ENCODE measurements at places on chromosomes 5 and 9.

DNA sequence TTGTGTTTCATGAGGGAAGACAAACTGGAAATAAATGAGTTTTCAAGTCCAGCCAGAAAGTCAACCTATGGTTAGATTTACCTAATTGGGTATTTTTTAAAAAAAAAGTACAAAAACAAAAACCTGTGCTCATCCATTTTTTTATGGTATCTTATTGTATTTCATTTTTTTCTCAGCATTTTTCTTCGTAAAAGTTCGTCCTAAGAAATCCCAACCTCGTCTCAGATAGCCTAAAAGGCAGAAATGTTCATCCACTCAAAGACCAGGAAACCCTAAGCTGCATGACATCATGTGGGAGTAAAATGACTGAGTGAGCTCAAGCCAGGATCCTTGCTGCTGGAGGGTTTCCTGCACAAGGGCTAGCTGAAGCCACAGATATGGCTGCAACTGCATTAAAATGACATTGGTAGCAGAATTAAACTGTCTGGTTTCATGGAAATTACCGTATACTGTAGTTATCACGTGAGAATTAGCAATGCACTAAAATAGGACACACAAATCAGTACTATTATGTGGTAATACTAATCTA is 70.4 kb downstream of the NFIB start:
- DNase-seq, result no peak

DNA sequence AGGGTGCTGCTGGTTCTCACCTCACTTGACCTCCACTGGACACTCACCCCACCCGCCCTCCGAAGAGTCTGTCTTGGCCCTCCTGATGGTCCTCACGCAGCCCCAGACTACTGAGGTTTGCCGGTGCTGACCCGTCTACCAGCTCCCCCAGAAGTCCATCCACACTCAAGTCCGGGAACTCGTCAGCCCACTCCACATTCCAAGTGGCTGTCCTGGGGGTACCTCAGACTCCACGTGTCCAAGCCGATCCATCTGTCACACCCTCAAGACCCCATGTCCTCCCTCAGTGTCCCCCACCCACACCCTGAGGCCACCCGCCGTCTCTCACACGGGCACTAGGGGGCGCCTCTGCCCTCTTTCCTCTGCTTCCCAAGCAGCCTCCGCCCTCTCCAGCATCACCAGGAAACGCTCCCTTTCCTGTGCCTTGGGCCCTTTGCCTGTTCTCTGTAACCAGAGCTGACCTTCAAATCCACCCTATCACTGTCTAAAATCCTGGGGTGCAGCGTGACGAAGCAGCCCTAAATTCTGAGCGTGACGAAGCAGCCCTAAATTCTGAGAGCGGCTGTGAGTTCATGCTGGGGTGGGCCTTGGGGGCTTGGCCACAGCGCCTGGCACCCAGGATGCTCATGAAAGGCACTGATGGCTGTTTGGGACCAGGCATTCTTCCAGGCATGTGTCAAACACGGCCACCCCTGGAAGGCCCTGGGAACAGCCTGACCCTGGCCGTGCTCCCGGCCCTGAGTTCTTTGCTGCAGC is 95.7 kb downstream of the KCNT1 start:
- peak; percentile 11 for DNase-seq

DNA sequence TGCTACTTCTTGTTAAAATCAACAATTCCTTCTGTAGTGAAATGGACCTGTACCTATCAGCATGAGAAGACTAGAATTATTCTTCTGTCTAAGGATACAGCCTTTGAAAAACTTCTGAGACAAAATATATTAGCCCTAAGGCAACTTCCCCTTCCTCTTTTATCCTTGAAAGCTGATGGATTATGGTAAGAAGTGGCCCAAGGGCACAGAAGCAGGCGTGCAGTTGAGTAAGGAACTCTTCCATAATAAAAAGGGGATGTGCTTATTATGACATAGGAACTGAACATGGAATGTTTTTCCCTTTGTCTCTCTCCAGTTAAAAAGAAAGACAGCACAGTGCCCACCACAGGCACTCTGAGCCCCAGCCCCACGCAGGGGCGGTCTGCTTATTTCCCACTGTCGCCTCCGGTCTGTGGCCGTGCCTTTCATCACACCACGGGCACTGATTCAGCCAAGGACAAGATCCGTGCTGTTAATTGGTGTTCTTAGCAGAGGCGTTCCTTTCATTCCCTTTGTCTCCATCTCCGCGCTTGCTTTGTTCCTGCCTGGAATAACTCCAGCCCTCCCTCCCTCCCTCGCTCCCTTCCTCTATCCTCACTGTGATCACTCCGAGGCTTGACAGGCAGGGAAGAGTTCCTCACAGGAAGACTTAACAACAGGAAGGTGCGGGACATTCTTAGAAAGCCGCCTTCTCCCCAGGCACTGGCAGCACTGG is 135.9 kb upstream of the OTULINL start:
- no peak for DNase-seq

DNA sequence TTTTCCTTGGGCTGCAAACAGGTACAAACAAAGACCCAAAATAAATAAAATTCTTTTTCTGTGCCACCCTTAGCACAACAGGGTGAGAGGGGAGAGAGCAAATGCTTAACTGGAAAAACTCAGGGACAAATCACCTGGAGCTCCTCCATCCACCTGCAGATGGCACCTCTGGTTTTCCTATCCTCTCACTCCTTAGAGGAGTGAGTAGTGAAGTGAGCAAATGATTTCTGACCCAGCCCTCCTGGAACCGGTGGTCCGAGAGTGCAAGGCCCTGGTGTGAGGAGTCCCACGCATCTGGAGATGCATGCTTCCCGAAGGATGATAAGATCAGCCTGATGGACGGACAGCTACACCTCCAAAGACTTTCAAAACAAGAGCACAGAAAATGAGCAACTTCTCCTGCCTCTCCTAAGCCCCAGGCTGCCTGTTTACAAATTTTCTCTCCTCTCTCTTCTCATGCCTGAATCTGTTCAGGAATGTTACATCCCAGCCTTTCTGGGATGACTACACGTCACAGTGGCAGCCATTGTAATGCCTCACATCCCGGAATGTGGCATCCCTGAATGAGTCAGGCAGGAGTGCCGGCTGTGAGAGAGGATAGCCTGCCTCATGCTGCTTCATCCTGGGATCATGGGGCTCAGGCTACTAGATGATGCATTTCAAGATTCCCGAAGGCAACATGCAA is 86.4 kb downstream of the ADRB2 start:
- no peak for DNase-seq

DNA sequence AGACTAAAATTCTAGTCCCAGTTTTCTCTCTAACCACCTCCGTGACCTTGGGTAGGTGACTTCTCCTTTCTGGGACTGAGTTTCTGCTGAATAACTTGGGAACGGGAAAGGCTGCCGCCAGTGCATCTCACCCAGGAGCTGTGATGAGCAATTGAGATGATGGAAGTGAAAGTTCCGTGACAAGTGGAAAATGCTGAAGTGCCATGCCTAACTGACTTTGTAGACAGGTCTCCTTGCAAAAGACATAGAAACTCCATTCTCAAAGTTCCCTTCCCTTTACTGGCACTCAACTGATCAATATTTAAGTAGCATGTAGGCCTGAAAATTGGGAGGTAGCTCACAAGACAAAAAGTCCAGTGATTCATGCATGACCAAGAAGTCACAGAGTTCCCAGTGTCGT is 6.3 kb upstream of the ADAM19 start:
- no peak for DNase-seq

- no peak for DNase-seq
Observed at GRCh38 chr9:37972351-37972848, 68.5 kb upstream of the SLC25A51 start.

DNA sequence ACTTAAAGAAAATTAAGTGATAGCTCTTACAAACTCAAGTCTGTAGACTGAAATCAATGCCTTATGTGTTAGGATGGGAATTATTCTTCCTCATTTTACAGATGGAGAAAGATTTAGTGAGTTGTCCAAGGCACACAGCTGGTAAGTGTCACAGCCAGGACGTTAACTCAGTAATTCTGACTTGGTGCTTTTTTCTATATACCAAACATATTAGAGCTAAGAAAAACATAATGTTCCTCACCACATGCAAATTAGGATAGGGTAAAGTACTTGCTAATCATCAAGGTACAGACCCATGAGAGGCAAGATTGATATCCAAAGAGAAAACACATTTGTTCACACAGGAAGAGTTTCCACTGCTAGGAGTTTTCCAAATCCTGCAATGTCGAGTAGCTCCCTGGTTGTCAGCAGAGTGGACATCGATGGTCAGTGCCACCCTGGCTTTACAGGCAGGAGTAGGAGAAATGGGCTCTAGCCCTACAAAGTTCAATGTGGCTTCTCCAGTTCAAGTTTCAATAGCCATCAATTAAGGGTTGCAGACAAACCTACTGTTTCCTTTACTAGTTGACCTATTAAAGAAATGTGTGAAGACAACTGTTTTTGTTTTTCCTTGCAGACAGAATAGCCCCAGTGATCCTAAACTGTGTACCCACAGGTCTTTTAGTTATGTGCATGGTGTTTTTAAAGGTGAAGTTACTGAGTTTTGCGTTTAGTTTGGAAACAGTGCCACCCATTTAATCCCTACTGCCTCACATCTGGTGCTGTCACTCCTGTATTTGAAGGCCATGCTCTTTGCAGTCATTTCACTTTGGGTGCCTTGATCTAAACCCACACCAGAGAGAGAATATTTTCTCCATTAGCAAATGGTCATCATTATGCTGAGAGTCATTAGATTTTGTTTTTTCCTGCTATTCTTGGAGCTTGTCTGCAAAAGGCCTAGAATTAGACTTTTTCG is 460.8 kb upstream of the SMARCA2 start:
- DNase-seq, result no peak
